ENCODE measurements at places on chromosomes 3 and 15.
A peak's percentile ranks its signal among the peaks of the same experiment; 100 is the strongest.

DNA sequence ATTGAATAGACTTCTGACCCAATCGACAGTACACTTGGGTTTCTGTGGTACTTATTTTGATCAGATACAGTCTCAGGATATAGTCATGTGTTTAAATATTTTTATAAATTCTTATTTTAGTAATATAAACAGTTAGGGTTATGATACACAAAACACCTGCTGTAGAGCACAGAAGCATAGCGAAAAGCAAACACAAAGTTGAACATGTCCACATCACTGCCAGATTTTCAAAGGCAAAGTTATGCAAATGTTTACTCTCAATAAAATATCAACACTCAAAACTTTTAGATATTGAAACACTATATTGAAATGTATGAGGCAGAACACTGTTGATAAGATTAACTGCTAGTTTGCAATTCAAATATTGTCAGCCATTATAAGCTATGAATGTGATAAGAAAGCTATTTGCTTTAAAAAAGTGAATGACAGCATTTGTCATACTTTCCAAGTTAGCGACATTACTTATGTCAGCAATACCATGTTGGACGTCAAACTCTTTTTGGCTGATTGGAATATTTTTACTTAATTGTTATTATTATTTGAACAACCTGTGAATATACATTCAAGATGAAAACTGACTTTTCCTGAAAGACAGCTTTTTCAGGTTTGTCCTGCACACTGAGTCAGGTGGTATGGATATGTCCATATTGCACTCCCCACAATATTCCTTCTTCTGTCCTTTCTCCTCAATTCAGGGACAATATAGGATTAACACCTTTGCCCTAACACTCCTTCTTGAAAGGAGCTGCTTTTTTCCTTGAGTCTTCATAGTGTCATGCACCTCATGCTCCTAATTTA, 367.1 kb downstream of the EPHA3 start:
- DNase-seq: no peak

DNA sequence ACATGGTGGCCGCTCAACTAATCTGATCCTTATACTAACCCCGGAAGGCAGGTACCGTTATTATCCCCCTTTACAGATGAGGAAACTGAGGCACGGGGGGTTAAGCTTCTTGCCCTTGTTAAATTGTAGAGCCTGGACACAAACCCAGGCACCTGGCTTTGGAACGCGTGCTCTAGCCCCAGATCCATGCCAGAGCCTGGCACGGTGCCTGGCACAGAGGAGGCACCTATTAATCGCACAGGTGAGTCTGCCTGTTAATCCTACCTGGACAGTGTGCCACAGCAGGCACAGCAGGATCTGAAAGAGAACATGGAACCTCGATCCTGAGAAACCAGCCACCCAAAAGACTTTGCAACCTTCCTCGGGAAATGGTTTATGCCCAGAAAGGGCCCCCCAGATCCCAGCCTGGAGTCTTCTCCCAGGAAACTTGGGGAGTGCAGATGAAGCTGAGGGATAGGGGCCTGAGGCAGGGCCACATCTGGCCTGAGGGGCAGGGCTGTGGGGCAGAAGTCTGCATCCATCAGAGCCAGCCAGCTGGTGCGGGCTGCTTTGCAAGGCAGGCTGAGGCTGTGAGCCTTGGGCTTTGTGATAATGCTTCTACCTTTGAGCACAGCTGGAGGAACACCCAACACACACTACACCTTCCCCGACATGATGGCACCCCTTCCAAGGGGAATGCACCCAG, 55.3 kb upstream of the SLC6A1 start:
- DNase-seq: no peak

DNA sequence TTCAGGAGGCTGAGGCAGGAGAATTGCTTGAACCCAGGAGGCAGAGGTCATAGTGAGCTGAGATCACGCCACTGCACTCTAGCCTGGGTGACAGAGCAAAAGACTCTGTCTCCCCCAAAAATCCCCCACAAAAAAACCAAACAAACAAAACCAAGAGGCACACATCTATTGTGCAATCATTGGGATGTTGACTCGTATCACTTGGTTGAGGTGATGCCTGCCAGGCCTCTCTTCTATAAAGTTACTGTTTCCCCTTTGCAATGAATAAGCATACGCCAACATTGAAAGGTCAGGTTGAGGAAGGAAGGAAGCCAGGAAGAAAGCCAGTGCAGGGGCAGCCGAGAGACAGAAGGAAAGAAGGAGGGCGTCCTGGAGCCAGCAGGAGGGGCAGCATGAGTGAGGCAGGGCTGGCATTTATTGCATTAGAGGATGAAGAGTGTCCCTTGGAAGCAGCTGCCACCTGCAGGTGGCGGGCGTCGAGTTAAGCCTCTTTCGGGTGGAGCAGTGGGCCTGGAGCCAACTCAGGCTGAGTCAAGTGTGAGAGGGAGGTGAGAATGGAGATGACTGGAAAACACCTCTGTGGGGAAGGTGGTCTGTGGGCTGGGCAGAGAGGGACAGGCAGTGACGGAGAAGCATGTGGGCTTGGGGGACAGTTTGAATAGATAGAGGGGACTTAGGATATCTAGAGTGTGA, 8.3 kb upstream of the CSPG4 start:
- DNase-seq: peak; percentile 70

GRCh38 chr15:78842519-78842918, 30.2 kb upstream of the MORF4L1 start:
- DNase-seq: no peak

GRCh38 chr3:107976202-107976800, 114.5 kb downstream of the CD47 start:
- no peak for DNase-seq

- no peak for DNase-seq
Observed at GRCh38 chr3:106629215-106629832, 747.9 kb upstream of the CCDC54 start.

DNA sequence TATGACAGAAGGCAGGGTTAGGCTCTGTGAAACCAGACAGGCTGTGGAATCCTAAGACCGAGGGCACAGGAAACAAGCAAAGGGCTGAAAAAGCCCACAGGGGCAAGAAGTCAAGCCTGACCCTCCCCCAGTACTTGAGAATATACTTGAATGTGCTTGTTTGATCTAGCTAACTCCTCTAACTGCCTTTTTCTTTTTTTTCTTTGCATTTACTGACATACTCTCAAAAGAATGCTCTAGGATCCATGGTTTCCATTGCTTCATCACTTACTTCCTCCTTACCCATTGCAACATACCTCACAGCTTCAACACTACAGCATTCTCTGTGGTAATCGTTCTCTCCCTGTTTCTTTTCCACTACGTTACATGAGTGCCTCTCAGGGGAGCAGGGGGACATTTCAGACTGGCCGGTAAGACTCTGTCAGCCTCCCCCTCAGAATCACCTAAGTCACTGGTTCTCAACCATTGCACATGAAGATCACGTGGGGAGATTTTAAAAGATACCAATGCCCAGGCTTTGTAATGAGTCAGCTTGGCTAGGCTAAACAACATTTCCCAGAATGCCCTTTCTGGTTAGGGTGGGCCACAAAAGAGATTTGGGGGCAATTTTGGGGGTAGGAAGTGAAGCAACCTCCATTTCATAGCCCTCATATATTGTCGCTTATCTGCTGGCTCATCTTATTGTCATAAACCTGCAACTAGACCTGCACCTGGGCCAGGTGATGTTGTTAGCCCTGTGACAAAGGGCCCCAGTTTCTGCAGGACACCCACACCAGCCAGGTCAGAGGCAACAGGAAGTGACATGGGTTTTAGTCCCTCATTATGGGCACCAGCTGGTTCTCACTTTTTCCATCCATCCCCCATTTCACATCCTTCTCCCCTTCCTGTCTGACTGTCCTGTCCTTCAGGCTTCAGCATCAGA, 24.6 kb upstream of the RSL24D1 start:
- no peak for DNase-seq

- DNase-seq: no peak
Observed at GRCh38 chr15:26179906-26180305, 316.8 kb upstream of the ATP10A start.

DNA sequence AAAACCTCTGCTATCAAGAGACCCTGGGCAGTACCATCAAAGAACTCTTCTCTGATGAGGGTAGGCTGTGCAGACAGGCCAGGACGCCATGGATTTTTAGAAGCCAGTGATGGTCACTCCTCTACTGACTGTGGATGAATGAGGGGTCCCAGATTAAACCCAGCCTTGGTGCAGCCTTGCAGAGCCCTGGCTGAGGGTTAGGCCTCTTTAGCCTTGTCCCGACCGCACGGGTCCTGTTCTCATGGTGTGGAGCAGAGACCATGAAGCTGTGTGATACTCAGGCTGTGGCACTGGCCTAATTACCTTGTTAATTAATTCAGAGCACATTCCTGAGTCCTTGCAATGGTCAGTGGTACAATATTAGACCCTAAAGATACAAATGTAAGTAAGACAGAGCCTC, 71.7 kb downstream of the FBN1 start:
- no peak for DNase-seq

DNA sequence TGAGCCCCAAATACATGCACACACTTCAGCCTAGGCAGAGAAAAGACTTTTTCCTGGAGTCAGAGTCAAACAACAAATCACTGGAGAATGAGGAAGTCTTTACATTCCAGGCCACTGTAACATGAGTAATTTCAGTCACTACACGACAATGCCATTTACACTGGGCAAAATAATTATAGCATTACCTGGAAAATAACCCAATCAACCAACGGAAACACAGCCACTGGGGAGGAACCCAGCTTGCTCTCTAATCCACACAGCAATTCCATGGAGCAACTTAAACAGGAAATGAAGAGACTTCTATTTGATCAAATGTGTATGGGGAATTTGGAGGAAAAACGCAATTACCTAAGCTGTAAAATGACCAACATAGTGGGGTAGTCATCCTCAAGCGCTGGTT, 15.2 kb downstream of the FSTL1 start:
- DNase-seq: no peak
